ENCODE measurements at places on chromosomes 3 and 15.

- no peak for DNase-seq
These were observed 292.0 kb upstream of the SLCO3A1 start for GRCh38 chr15:91561371-91562100.

- no peak for DNase-seq
These were observed 50.6 kb downstream of the KY start for GRCh38 chr3:134600206-134600605.

- DNase-seq, result no peak
These were observed 5.6 kb downstream of the SUCNR1 start for GRCh38 chr3:151879037-151879436.

DNA sequence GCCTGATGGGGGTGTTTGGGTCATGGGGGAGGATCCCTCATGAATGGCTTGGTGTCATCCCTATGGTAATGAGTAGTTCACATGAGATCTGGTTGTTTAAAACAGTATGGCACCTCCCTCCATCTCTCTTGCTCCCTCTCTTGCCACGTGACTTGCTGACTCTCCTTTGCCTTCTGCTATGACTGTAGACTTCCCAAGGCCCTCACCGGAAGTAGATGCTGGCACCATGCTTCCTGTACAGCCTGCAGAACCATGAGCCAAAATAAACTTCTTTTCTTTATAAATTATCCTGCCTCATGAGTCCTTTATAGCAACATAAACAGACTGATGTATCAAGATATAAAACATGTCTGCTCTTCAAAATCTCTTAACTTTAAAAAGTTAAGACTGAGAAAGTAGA lies 96.1 kb downstream of the TFDP2 start:
- no peak for DNase-seq

- DNase-seq, result no peak
These were observed 2.5 kb upstream of the HTR3C start for GRCh38 chr3:184050217-184050847.

GRCh38 chr3:151276038-151276686 lies 2.2 kb downstream of the P2RY14 start:
- no peak for DNase-seq

DNA sequence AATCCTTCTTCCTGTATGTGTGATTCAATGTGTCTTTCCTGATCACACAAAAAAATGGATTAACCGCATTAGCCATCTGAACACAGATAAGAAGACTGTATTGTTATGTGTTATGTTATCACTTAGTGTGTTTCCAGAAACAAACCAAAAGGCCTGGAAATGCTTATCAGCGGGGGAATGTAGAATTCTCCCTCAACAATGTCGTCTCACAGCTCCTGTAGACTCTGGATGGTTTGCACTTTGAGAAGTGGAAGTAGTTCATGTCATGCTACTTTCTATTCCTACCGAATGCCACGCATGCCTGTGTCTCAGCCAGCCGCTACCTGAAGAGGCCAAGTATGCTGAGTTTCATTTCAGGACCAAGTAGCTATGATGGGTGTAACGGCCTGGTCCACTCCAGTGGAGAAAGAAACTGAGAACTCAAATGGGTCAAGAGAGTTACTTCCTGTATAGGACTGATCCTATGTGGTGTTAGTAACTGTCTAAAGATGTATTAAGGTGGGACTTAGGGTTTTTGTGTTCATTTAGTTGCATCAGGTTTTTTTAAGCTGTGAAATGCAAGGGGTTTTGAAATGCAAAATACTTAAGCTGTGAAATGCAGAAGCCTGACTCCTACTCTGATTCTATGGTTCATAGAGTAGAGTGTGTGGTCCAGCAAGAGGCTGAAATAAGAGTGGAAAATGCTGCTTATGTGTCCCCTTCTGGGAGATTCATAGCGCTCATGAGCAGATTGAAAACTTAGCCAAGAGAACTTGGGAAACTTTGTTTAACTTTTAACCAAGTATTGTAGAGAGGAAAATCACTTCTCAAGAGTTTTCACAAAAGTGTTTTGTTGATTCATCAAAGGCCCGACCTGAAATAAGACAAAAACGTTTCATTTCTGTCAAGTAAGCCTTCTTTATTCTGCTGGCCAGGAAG lies 118.5 kb upstream of the LMOD3 start:
- DNase-seq, result no peak

- no peak for DNase-seq
These were observed 288.3 kb upstream of the ICE2 start for GRCh38 chr15:60767134-60767824.

DNA sequence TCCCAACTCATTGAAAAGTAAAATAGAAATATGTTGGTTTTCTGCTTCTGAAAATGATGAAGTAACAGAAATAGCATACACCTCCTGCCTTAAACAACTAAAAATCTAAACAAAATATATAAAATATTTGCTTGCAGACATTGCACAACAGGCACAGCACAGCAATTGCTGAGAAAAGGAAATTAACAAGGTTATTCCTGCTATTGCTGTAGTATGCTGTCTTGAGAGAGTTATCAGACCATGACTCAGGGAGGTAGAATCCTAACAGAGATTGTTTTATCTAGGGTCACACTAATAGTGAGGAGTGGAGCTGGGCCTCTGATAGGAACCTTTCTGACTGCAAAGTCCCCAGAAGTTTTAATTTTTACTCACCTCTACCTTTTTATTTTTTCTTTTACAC lies 72.6 kb downstream of the ZBTB20 start:
- DNase-seq, result no peak

DNA sequence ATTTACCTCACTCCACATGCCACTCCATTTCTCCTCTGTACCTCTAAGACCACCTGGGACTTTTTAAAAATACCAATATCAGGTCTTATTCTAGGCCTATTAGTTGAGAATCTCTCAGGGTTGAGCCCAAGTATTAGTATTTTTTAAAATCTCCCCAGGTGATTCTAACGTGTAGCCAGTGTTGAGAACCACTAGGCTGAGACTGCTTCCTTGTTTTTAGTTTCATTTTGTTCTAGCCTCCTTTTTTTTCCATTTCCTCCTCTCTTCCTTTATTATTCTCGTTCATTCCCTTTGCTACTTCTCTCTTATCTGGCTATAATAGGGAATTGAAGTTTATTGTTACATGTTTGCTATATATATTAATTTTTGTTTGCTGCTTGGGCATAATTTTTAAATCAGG lies 217.8 kb upstream of the CD96 start:
- no peak for DNase-seq

DNA sequence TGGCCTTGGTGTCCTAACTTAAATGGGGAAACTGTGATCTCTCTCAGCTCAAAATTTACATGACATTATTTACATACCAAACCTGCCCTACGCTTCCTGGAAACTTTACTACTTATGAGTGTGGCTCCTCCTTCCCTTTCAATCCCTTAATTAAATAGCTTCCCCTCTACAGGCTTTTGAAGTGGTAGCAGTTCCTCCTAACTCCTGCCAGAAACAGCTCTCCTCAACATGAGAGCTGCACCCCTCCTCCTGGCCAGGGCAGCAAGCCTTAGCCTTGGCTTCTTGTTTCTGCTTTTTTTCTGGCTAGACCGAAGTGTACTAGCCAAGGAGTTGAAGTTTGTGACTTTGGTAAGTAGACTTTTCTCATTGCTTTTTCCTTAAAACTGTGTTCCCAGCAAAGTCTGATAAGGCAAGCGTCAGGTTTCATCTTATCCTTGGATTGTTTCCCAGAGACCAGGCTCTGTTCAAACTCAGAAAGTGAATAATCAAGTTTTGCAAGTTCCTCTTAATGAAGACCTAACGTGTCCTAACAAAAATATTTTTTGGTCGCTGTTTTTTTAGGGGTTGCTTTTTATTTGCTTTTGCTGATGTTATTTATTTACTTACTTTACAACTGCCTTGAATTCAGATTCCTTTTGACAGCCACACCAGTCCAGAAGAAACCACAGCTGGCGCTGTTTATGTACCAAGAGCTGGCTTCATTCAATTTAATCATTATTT lies at the start of gene ACP3:
Gene ACP3, plus strand, starts transcription at position 179 of the 720 bp plus-strand sequence. Its CDS starts 50 bp downstream, at position 229.
- no peak for DNase-seq

GRCh38 chr3:42667523-42668412 lies 14.3 kb downstream of the ZBTB47 start:
- no peak for DNase-seq

- no peak for DNase-seq
These were observed 209.2 kb upstream of the ZPLD1 start for GRCh38 chr3:102225407-102226132.

GRCh38 chr15:78056714-78057269 lies 20.7 kb downstream of the TBC1D2B start:
- DNase-seq, result no peak

- DNase-seq, result no peak
These were observed 37.6 kb upstream of the WNT5A start for GRCh38 chr3:55524565-55525244.

GRCh38 chr3:32945136-32945535 lies 6.3 kb upstream of the CCR4 start:
- DNase-seq, result no peak

DNA sequence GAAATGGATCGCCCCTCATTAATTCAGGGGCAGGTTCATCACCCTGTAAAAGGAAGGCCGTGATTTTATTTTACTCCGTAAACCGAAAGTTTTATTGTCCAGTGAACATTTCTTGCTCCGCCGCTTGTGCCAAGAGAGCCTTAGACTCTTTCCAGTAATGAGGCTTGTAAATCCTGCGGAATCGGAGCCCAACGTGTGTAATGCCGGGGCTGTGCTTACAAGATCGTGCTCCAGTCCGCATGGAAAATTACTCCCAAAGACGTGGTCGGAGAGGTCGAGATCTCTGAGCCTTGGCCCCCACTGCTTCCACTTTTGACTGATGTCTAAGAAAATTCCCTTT lies 649 bp upstream of the PLOD2 start:
- no peak for DNase-seq

GRCh38 chr15:41484937-41485625 lies 8.6 kb upstream of the ITPKA start:
- DNase-seq, result no peak

DNA sequence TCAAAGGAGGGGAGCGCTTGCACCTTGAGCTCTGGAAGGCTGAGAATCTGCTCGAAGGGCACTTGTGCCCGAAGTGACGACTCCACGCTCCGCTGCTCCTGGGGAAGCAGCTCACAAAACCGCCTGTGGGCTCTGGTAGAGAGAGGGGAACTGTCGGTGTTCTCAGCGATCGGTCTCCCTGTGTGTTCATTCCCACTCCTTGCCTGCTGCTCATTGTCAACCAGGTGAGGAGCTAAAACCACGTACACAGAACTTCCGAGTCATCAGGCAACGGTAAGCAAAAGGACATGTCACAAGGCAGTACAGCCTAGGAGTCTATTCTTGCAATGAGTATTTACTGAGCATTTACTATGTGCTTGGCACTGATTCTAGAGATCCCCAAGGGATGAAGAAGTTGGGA lies 1.5 kb downstream of the CIB1 start:
- no peak for DNase-seq

- DNase-seq, result no peak
These were observed 120.1 kb upstream of the ARHGEF3 start for GRCh38 chr3:56921573-56922453.

- no peak for DNase-seq
These were observed 5.7 kb upstream of the MCTP2 start for GRCh38 chr15:94225616-94226015.

GRCh38 chr15:89857673-89858072 lies 36.1 kb downstream of the AP3S2 start:
- no peak for DNase-seq

GRCh38 chr3:37862219-37862902 lies 681 bp downstream of the CTDSPL start:
- peak; percentile 22 for DNase-seq

DNA sequence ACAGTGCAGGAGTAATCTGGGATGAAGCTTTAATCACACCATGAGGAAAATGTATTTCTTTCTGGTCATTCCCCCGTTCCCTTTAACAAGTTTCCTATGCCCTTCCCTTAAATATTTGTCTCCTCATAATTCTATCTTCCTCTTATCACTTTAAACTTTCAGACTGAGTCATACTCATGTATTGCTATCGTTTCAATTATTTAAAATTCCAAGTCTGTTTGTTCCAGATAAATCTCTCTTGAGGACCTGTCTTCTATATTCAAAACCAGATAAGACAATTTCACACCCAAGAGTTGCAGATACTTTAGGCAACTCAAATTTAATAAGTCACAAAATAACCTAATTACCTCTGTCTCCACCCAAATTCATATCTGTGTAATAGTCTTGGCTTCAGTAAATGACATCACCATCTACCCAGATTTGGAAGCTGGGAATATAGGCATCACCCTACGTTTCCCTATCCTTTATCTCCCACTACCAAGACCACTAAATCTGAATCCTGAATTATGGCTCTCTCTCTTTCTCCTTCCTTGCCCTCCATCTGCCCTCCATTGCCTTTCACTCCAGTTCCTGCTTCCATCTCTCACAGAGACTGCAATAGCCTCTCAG lies 220.1 kb downstream of the PYDC2 start:
- DNase-seq, result no peak

DNA sequence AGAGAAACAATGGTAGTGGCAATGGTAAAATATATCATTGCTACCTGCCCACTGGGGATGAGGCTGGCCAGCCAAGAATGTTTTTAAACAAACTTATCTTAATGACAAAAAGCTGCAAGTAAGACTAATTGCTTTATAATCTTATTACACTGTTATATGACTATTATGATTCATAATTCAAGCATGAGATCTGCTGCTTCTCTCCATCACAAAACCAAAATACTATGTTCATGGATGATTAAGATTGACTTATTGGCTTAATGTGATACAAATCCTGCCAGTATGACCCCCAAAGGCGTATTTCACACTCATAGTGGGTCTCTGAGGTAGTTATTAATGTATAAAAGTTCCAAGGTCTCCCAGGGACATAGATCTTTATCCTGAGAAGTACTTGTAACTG lies 52.6 kb downstream of the FBN1 start:
- no peak for DNase-seq

DNA sequence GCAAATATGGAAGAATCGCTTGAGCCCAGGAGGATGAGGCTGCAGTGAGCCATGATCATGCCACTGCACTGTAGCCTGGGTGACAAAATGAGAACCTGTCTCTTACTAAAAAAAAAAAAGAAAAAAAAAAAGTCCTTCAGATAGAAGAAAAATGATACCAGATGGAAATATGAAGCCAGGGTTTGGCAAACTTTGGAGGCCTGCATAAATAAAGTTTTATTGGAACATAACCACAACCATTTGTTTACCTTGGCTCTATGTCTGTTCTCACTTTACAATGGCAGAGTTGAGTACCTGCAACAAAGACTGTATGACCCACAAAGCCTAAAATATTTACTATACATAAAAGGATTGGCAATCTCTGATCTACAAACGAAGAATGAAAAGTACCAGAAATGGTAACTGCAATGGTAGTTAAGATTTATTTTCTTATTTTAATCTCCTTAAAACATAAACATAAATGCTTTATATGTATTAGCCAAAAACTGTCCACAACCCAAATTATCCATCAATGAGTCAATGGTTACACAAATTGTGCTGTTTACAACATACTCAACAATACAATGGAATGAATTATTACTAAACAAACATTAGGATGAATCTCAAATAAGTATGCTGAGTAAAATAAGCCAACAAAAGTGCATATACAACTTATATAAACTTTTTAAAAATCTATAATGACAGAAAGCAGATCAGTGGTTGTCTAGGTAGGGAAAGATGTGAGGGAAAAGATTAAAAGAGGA lies 41.8 kb downstream of the GOLGB1 start:
- DNase-seq, result no peak

GRCh38 chr15:63978511-63979261 lies 67.6 kb downstream of the DAPK2 start:
- DNase-seq, result no peak
